ENCODE measurements at places on chromosomes 3 and 15.

DNA sequence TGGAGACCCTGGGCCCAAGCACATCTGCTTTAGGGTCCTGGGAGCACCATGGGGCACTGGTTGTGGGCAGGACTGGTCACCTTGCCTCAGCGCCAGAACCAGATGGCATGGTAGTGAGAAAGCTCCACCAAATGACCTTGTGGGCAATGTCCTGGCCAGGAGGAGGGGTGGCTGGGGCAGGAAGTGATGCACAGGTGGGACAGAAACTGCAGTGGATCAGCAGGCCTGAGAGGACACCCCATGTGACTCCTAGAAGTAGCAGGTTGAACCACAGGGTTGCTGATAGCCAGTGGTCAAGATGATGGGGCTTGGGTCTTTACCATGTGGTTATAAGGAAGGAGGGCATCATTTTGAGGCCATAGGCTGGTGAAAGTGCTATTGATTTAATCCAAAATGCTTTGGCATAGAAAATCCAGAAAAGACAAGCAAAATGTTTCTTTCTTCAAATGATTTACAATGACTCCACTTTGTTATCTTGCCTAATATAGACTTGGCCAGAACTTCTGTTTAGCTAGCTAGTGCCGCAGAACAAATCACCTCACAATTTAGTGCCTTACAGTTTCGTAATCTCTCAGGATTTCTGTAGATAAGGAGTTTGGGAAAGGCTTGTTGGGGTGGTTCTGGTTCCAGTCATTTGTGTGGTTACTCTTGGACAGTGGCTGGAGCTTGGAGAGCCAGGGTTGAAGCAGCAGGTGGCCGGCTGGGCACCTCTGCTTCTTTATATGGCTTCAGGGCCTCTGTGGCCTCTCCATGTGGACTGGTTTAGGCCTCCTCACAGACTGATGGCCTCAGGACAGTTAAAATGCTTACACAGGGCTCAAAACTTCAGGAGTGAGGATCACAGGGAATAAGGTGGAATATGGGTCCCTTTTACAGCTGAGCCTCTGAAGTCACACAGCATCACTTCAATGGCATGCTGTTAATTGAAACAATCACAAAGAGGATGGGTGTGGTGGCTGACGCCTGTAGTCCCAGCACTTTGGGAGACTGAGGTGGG is 27.5 kb downstream of the TMEM158 start:
- no peak for DNase-seq

- no peak for DNase-seq
These were observed 1195.6 kb upstream of the GBE1 start for GRCh38 chr3:82957079-82957478.

- DNase-seq: no peak
These were observed 94.0 kb downstream of the CYP19A1 start for GRCh38 chr15:51244423-51244869.

- DNase-seq: no peak
These were observed 455.8 kb downstream of the GABRG3 start for GRCh38 chr15:27426805-27427204.

DNA sequence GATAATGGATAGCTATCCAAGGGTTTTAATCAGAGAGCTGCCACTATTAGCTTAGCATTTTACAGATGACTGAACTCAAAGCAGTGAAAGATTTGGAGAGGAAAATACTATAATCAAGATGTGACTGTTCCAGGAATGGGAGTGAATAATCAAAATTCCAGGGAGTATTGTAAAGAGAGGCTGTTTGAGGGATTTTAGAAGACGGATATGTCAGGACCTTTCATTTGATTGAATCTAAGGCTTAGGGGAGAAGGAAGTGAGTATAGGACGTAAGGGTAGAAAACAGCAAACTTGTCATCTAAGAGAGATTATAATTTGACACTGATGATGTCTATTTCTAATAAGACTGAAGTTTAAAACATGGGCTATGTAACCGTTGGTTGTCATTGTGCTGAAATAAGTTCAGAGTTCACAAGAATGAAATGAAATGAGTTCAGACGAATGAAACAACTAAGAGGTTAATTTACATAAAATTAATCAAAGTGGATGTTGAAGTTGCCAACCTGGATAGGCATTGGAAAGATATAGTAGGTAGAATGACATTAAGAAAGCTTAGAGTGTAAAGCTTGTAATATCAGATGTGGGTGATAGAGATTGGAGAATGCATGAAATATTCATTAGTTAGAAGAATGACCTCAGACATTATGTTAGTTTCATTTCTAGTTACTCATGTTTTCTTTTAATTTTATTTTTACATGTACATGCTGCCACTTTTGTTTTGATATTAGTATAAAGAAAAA is 842.8 kb downstream of the SI start:
- no peak for DNase-seq

DNA sequence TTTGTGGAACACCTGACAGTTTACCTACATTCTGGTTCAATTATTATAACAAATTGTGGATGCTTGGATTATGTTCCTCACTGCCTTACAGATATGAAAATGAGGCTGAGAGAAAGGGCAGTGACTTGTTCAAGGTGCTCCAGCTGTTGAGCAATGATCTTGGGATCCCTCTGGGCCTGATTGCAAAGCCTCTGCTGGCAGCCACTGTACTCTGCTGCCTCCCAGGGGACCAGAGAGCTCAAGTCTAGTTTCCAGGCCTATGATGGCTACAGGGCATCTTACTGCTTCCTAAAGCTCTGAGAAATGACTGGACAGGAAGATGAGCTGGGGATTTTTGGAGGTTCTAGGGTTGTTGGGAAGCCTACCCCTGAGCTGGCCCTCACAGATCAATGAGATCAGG is 2.3 kb upstream of the SHC4 start:
- DNase-seq: no peak

- DNase-seq: no peak
These were observed 301.1 kb downstream of the TBL1XR1 start for GRCh38 chr3:176896165-176896564.

DNA sequence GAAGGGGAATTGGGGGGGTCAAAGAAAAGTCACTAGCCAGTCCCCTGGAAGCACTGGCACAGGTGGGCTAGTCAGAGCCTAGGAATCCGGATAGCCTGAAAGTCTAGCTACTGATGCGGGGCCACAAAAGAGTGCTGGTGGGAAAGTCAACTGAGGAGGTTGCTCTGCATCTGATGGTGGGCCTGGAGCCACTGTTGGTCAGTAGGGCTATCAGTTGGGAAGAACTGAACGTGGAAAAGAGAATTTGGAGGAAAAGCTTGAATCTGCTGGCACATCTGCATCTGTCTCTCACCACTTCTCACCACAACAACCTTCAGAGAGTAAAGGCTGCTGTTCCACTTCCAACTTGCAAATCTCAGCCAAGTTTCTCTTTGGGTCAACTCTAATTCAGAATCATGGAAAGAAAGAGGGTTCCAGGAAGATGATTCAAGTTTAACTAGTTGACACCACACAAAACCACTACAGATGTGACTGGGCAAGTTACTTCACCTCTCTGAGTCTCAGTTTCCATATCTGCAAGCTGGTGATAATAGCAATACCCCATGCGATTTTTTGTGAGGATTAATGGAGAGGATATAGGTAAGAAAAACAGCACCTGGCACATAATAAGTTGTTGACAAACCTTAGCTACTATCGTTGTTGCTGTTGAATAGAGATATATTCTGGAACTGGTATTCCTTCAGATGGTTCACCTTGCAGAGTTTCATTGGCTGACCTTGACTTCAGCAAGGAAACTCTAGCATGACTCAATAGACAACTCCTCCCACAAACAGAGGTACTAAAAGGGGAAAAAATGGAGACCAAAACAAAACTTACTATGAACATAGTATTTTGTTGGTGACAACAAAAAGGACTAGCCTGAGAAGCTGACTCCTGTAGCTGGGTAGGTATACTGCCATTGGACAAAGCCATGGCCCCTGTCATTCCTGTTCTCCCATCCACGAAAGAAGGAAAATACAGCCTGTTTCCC is 280.2 kb upstream of the STT3B start:
- no peak for DNase-seq

- no peak for DNase-seq
These were observed 13.3 kb upstream of the CSPG4 start for GRCh38 chr15:75725719-75726607.

DNA sequence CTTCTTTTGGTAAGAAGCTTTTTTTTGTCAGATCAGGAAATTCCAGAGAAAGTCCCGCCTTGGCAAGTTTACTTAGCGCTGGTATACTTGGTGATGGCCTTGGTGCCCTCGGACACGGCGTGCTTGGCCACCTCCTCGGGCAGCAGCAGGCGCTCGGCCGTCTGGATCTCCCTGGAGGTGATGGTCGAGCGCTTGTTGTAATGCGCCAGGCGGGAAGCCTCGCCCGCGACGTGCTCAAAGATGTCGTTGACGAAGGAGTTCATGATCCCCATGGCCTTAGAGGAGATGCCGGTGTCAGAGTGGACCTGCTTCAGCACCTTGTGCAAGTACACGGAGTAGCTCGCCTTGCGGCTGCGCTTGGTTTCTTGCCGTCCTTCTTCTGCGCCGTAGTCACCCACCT is 46.6 kb downstream of the QTRT2 start:
- DNase-seq: no peak

DNA sequence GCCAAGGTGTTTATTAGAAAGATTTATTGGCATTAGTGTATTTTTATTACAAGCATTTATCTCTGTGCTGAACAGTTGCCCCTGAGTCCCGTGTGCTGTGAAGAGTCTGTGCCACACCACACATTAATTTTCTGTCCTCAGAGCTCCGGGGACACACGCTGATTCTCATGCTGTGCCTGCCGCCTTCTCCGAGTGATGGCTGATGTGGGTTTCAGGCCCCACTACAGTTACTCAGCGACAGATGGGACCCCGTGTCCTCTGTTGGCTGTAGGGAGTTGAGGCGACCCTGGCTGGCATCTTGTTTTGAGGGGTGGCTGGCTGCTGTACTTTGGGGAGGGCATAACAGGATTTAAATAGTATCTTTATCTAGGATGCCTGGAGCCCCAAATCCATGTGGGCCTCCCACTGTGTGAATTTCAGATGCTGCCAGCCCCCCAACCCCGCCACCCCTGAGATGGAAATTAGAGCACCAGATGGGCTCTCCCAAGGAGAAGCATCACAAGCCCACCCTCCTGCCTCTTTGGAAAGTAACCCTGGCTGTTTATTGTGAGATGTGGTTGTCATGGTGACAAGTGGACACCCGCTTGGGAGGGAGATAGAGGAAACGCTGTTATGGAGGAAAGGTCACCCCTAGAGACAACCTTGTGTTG is 185.6 kb downstream of the APBA2 start:
- no peak for DNase-seq

DNA sequence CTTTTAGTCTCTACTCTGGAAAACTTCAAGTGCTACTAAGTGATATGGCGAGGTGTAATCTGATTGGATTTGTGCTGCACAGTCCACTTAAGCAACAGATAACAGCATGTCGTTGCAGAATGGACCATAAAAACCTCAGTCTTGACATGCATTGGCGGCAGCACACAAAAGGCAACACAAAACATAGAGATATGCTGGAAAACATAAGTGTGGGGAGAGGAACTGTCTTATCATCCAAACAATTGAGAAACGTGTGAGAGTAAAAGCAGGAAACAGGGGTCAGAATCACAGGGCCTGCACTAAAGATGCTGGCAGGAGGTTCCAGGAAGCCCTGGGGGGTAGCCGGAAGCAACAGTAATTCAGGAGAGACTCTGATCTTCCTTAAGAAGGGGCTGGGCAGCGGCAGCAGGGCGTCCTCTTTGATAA is 82.1 kb downstream of the CGNL1 start:
- DNase-seq: no peak

DNA sequence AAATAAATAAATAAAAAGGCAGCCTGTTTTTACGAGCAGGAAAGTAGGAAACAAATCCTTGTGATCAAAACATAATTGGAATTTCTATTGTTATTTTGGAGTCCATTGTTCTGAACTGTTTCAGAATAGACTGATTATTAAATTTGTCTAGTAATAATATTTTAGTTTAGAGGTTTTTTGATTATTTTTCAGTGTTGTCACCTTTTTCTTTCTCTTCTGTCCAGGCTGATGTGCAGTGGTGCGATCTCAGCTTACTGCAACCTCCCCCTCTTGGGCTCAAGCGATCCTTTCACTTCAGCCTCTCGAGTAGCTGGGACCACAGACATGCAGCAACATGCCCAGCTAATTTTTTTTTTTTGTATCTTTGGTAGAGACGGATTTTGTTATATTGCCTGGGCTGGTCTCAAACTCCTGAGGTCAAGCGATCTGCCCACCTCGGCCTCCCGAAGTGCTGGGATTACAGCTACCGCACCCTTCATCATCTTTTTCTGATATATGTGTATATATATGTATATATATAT is 38.0 kb downstream of the KAT2B start:
- DNase-seq: no peak

- no peak for DNase-seq
These were observed 2.3 kb downstream of the SUCNR1 start for GRCh38 chr3:151875759-151876158.

GRCh38 chr15:45604326-45604725 is 17.1 kb downstream of the BLOC1S6 start:
- no peak for DNase-seq

GRCh38 chr3:59313365-59313764 is 263.5 kb upstream of the CFAP20DC start:
- no peak for DNase-seq

- no peak for DNase-seq
These were observed 21.5 kb upstream of the ZBTB38 start for GRCh38 chr3:141346839-141347238.

DNA sequence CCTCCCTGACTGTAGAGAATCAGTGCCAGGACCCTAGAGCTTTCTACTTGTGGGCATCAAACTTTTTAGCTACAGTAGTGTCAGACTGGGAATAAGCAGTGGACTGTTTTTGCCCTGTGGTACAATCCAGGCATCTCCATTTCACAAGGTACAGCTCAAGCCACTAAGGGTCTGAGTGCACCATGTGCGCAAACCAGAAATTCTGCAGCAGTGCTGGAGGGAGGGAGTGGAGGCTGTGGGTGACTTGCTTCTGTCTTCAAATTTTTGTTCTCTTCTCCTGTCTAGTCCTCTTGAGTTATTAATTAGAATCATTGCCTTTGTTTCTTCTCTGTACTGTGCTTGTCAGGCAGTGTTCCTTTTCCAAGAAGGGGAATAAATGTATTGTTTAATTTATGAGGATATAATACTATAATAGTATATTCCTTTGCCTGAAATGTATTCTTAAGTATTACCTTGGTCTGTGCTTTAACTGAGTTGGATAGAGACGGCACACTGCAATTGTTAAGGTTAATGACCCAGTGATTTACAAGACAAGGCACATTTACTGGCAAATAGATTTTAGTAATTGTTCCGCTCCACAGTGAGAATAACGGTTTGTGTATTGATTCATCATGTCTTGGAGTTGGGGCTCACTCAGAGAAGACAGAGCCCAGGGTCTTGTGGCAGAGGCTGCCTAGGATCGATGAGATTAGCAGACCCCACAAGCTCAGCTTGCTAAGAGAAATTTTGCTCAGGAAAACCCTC is 390.6 kb upstream of the CFAP20DC start:
- DNase-seq: no peak

DNA sequence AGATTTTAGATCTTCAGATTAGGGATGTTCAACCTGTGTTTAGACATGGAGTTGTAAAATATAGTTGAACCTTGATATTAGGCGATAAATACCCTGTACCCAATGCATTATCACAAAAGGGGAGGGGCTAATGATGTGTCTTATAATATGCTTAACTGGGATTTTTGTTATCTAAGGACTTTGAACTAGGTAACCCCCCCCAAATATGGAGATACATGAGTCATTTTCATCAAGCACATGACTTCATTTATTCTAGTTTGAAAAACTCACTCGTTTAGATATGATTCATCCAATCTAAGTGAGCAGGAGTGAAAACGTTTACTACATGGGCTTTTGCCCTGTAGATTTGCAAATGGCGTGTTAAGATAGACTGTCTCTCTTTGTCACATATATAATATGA is 212.4 kb downstream of the IL5RA start:
- no peak for DNase-seq

- DNase-seq: no peak
These were observed 53.7 kb upstream of the GYG1 start for GRCh38 chr3:148937467-148938255.
